Stimulated activated CD4-positive, alpha-beta T cell treated with anti-CD3 and anti-CD28 coated beads, Interleukin-15, amount 100 ng/mL, for 1 hour (primary cell): ENCODE measurements at places on chromosomes 7 and 10.

GRCh38 chr7:142711746-142712616, 37.3 kb upstream of the PRSS1 start:
- DNase-seq, result no peak

DNA sequence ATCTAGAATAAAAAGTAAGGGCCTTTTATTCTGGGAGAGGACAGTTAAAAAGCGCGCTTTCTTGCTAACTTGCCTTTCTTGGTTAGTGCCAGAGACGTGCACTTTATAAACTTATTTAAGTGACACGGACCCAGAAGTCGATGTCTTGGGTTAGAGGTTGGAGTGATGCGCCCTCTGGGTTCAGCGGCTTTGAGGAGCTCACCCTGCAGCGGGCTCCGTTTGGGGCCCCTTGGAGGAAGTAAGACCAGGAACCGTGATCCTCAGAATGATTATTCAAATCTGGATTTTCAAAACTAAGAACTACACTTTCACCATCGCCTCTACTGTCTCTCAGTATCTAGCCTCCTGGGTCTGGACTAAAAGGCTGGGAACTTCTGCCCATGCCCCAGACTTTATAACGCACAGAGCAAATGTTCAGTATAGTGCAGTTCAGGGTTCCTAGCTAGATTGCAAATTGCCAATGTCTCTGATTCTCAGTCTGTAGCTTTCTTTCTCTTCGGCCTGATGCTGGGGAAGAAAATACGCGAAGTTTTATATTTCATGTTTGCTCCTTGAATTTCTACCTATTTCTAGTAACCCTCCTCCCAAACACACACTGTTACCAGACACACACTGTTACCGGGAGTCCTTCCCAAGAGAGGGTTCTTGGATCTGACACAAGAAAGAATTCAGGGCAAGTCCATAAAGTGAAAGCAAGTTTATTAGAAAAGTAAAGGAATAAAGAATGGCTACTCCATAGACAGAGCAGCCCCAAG, 18.6 kb upstream of the SMO start:
- no peak for DNase-seq

DNA sequence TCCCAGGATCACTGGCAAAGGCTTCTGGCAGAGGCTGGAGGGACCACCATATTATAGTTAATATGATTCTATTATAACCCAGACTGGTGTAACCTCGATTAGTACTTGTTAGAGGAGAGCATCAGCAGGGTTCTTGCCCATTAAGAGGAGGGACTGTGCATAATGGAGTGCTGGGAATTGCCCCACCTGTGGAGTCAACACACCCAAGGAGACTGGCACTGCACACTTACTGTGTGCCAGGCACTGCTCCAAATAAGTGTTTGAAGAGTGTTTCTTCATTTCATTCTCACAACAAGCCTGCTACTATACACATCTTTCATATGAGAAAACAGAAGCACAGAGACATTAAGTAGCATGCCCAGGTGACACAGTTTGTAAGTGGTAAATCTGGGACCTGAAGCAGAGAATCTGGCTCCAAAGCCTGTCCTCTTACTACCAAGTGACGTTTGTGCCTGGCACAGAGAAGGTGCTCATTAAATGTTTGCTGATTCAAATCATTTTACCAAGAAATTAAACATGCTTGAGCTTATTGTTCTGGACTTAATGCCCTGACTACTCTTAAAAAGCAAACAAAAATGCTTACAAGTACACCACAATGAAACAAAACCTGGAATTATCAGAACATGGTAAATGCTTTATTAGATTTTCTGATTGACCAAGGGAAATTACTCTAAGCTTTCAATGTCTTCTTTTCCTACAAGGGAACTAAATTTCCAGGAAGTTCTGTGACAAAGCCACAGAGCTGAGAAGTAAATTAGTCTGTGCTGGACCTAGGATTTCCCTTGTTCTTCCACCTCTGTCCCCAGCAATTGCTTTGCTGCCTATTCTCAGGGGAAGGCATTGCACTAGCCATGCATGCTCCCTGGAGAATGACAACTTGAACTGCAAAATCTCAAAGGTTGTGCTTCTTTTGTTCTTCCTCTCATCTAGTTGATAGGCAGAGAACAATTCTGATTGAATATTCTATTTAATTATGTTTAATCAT, 809 bp downstream of the SLC13A1 start:
- no peak for DNase-seq

- no peak for DNase-seq
These were observed 19.6 kb upstream of the ZNF488 start for GRCh38 chr10:47403446-47404318.

GRCh38 chr10:130022086-130022485, 58.0 kb upstream of the EBF3 start:
- no peak for DNase-seq

GRCh38 chr7:156461881-156462665, 178.5 kb upstream of the RNF32 start:
- DNase-seq, result no peak

GRCh38 chr10:107952649-107953556, 788.4 kb upstream of the SORCS1 start:
- DNase-seq, result no peak
